ENCODE measurements at places on chromosomes 1 and 21. TPM values are rescaled to one million over a fixed set of nuclear protein-coding genes. Genes with fewer than 3 reads are reported as not detected.

GRCh38 chr1:77322061-77322900 lies 40.5 kb downstream of the AK5 start:
- DNase-seq = peak; percentile 24

GRCh38 chr1:148318904-148319242 lies 164.2 kb downstream of the PPIAL4G start:
- DNase-seq = no peak

Gene TRIM67
- not detected for total RNA-seq

Gene TMPRSS3
- total RNA-seq = 0.05 TPM

- DNase-seq = no peak
Measured at GRCh38 chr1:216176970-216177369, 246.3 kb downstream of the USH2A start.

DNA sequence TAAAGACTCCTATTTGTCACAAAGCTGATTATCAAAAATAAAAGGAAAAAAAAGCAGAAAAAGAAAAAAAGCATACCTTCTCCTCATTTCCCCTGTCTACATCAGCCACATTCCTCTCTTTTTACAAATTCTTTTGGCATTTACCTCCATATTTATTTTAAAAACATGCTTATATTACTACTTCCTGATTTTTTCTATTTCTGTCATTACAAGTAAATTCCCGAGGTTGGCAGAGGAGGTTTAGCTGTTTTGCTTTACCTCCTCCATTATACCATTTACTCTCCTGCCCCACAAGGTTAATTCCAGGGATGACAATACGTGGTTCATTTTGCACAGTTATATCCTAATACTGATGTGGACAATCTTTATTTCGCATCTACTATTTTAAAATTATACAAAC lies 26.3 kb upstream of the CD34 start:
- DNase-seq = peak; percentile 34

GRCh38 chr1:64601207-64601606 lies 131.3 kb downstream of the CACHD1 start:
- no peak for DNase-seq

DNA sequence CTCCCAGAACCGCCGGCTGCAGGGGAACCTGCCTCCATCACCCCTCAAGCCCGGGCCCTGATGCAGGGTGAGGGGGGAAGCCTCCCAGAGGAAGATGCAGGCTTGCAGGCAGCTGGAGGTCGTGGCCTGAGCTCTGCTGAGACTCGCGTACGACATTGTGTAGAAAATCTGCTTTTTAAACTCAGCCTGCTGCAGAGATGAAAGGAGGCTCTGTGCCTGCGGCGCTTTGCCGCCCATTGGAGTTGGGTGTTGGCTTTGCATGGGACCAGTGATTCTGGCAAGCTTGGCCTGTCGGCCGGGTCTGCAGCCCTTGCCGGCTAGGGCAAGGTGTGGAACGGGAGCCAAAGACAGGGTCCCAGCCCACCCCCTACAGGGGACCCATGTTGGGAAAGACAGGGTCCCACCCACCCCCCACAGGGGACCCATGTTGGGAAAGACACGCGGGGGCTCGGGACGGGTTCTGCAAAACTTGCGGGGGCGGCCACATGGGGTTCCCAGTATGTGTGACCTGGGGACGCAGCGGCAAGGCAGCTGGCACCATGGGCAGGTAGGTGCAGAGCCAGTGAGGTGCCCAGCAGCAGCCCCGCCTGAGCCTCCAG lies 55.6 kb downstream of the SLX9 start:
- no peak for DNase-seq

Gene LCE1B
- total RNA-seq = not detected

Gene GPR3
- total RNA-seq = 0.51 TPM

DNA sequence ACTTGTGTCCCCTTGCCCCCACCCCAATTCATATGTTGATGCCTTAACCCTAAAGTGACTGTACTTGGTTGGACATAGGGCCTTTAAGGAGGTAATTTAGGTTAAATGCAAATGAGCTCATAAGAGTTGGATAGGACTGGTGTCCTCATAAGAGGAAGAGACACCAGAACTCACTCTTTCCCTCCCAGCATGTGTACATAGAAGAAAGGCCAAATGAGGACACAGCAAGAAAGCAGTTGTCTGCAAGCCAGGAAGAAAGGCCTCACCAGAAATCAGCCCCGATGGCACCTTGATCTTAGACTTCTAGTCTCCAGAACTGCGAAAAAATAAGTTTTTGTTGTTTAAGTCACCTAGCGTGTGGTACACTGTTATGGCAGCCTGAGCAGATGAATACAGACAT lies 45.5 kb downstream of the RAB3GAP2 start:
- no peak for DNase-seq

Gene CDC20
- total RNA-seq = 22.1 TPM

Gene LRRC38
- total RNA-seq = 0.09 TPM

- no peak for DNase-seq
Measured at GRCh38 chr1:2477791-2478499, 1.9 kb downstream of the PLCH2 start.

Gene CHODL
- total RNA-seq = not detected

- DNase-seq = no peak
Measured at GRCh38 chr1:116944613-116945012, 34.9 kb downstream of the PTGFRN start.

- DNase-seq = no peak
Measured at GRCh38 chr1:216523449-216524190, 100.4 kb upstream of the USH2A start.

DNA sequence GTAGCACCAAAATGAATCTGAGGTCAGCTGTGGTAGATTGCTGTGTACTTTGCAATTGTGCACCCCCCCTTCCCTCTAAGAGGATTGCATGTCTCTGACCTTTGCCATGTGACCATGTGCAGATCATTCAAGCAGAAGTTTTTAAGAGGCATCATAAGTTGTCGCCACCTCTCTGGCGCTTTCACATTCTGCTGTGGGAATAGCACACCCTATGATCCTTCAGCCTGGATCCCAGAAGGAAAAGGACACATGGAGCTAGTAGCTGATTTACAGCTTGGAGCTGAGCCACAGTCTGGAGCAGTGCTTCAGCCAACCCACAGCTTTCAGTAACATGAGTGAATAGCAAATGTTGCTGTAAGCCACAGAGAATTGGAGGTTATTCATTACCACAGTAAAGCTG lies 158.5 kb downstream of the TSEN15 start:
- DNase-seq = no peak

DNA sequence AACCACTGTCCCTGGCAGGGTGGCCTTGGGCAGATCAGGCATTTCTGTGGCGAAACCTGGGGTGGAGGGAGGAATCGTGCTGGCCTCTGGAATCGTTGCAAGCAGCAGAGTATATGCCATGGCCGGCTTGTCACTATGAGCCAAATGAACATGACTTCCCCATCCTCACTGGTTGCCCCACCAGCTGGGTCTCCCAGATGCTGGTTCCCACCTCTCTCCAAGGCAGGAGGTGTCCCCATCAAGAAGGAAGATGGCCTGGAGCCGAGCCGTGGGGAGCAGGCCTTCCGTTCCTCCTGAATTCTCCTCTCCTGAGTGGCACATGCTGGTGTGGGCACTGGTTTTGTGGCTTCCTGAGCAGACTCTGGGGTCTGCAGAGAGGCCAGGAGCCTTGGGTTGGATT lies 60.2 kb upstream of the ACTRT2 start:
- DNase-seq = no peak

DNA sequence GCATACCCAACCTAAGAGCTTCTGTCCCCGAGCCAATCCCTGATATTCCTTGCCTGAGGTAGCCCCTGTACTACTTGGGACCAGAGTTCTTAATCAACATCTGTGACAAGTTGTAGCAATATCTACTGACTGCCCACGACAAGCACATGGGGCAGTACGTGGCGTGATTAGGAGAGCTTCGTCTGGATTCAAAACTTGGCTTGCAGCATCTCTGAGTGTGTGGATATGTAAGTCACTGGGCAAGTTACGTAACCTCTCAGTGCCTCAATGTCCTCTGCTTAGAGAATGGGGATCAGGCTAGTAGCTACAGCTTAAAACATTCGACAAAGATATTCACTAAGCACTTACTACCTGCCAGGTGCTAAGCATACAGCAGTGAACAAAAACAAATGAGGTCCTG lies 5.0 kb downstream of the HSPG2 start:
- no peak for DNase-seq

- DNase-seq = peak; percentile 72
Measured at GRCh38 chr21:17925000-17925610, 105.9 kb upstream of the C21orf91 start.

Gene COL8A2
- total RNA-seq = 3.0 TPM

Gene PEAR1
- total RNA-seq = 53.5 TPM

GRCh38 chr1:61776091-61776490 lies 33.8 kb downstream of the PATJ start:
- no peak for DNase-seq

- no peak for DNase-seq
Measured at GRCh38 chr21:21632926-21633325, 634.7 kb downstream of the NCAM2 start.

- DNase-seq = no peak
Measured at GRCh38 chr1:15388201-15388880, 21.3 kb upstream of the EFHD2 start.

DNA sequence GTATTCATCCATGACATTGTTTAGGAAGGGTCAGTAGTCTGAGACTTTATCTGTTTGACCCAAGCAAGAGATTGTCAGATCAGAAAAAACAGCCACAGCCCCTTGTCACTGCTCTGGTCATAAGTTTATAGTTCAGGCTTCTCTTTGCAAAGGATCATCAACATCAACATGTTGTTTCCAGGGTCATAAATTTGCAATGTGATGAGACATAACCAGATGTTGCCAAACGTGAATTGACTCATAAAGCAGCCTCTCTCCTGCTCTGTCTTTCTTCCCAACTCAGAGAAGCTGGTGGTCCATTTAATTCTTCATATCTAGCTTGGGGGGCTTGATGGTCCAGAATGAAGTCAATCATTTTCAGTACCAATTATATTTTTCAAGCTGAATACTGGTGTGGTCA lies 507.2 kb upstream of the PBX1 start:
- no peak for DNase-seq

Measured in dermis blood vessel endothelial cell (primary cell).